ENCODE measurements at places on chromosomes 2 and 18. TPM values are rescaled to one million over a fixed set of nuclear protein-coding genes. Genes with fewer than 3 reads are reported as not detected.

DNA sequence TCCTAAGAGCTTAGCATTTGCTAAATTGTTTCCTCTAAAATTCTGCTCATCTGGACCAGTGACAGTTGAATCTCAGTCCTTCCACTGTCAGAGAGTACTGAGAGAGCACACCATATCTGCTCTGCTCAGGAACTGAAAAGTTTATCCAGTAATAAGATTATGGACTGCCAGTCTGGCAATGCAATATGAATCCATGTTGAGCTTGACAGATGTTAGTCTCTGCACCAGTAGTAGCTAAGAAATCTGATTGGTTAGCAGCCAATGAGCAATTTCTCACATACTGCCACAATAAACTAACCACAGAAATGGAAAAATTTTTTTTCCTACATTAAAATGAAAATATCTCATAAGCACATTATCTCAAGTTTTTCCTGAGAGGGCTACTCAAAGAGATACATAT lies 2.3 kb downstream of the PRKD3 start:
- no peak for DNase-seq

DNA sequence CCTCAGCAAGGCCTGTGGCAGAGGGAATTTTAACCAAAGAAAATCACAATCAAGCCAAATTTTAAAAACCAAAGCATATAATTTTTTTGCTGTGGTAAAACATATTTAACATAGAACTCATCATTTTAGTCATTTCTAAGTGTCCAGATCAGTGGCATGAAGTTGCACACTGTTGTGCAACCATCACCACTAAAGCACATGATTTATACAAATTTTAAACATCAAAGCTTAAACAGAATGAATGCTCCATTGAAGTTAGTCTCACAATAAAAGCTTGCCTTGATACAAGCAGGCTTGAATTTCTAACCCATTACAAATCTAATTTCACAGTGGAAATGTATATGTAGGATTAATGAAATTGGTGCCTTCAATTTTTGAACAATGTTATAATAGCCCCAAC lies 31.2 kb downstream of the FTCDNL1 start:
- no peak for DNase-seq

DNA sequence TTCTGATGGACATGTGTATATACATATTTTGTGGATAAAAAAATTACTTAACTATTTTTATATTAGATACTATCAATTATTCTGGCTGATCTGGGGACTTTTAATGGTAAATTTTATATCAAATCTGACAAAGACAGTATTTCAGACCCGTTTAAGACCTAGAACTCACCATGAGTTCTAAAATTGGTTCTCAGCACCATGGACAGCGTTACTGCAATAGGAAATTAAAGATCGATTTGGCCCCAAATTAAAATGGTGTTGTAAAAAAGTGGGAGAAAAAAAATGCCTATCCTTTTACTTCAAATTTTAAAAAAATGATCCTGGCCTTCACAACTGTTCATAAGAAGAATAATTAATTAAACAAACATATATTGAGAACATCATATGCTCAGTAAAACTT lies 919 bp upstream of the SCN2A start:
- DNase-seq, result no peak

GRCh38 chr2:222290736-222291484 lies 7.9 kb downstream of the PAX3 start:
- DNase-seq, result no peak

GRCh38 chr18:46247942-46248341 lies 143.8 kb downstream of the HAUS1 start:
- DNase-seq, result no peak

DNA sequence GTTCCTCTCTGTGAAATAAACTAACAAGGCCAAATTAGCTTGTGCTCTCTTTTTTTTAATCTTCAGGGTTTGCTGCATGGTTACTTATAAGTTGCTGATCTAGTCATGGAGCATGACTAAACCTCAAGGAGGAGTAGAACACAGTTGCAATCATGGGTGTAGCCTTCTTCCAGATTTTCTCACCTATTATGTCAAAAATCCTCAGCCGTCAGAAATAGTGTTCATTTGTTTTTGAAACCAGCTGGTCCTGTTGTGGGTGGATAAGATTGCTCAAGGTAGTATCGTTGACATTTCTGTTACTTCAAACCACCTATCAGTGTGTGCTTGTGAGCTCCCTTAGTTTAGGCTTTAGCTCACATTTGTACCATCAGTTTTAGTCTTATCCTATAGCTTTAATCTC lies 11.2 kb downstream of the RELCH start:
- no peak for DNase-seq

DNA sequence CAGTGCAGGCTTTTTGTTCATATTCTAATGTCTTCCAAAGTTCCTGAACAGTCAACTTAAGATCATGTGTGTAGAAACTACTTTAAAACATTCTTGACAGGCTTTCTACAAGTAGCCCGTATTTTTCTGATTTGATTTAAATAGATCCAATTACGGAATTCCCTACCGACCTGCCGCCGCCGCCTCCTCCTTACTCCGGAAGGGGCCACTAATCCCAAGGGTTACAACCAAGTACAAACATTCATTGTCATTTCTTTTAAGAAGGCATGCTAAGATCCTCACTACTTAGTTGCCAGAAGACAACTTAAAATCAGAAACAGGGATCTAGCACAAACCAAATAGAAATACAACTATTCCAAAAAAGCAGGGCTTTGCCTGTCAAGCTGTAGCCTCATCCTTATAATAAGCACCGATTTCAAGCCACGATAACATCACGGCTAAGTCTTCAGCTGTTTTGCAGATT lies 784 bp downstream of the WDR33 start:
- no peak for DNase-seq

DNA sequence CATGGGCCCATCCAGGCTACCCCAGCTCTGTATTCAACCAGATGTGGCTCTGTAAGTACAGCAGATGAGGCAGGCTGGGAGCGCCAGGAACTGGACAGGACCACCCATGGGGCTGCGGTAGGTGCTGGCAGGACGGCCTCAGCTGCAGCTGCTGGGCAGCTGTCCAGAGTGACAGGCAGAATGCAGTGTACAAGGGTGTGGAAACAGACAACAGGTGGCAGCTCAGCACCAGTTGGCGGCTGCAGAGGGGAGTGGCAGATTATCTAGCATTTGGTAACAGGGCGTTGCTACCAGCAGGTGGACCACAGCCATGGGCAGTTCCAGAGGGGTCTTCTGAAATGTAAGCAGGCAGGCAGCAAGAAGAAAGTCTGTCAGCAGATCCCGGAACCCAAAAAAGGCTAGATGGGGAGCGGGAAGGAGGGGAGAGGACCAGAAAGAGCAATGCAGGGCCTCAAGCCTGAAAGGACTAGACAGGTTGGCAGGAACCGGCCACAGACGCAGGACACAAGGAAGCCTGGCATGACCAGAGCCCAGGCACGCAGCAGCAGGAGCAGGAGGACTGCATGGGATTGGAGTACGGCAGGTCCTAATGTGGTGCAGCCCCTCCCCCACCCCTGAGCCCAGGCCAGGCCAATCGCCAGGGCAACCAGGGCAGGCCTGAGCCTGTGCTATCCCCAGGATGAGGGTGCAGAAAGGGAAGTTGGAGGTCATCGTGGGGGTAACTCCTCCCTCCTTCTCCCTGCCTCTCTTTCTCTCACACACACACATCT lies 24.7 kb downstream of the PKDCC start:
- no peak for DNase-seq

- peak; percentile 5 for DNase-seq
These were observed 800.1 kb downstream of the SATB2 start for GRCh38 chr2:198657512-198658121.

- no peak for DNase-seq
These were observed 52.2 kb downstream of the FAM178B start for GRCh38 chr2:96934182-96934495.

DNA sequence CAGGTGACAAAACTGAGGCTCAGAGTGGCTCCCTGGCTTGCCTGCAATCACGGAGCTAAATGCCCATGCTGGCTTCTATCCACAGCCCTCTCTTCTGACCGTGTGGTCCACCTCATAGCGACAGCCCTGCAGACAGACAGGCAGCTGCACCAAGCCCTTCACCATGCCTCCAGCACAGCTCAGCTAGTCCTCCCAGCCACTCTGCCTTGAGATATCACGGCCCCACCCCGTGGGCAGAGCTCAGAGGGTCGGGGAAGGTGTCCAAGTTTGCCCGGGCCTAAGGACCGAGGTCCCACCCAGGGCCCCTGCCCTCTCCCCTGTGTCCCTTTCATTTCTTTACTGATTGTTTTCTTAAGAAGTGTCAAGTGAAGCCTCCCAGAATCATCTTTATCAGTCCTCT lies 128.2 kb upstream of the GLI2 start:
- no peak for DNase-seq

The TFPI gene
- total RNA-seq, result 129 TPM

The AGXT gene
- total RNA-seq, result 0.36 TPM

DNA sequence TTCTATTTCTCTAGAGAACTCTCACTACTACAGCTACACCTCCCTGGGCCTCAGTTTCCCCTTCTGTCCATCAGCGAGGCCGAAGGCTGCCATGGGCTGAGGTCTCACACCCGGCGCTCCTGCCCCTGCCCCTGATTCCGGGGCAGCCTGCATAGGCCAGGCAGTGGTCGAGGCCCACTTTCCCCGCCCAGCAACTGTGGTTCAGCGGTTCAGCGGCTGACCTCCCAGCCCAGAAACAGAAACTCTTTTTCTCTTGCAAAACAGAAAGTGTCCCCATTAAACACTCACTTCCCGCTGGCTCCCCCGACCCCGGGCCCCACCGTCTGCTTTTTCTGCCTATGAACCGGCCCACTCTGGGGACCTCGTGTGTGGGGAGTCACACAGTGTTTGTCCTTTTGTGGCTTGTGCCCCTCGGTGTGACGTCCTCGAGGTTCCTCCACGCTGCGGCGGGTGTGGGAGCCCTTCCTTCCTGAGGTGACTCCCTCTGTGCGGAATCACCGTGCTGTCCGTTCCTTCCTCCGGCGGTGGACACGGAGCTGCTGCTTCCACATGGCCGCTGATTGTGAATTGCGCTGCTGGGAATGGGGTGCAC lies 16.0 kb downstream of the PDCD1 start:
- DNase-seq, result no peak

GRCh38 chr2:152176113-152176714 lies 651 bp upstream of the STAM2 start:
- no peak for DNase-seq

DNA sequence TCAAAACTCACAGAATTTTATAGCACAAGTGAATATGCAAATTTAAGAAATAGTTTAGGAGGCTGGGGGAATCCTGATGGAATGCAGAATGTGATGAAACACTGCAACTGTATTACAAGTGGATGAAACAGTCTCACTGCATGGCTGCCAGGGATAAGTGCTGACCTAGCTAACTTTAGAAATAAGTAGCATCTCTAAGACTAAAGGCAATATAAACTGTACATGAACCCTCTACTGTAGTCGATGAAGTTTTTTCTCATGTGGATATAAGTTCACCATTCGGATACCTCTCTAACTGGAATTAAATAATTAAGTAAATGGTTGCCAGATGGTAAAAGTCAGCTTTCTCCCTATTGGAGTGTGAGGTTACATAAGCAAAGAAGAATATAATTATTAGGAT lies 777.8 kb upstream of the RAB6C start:
- DNase-seq, result no peak

- no peak for DNase-seq
These were observed 84.3 kb upstream of the FZD7 start for GRCh38 chr2:201949181-201949926.

GRCh38 chr2:10716581-10716980 lies 4.8 kb upstream of the ATP6V1C2 start:
- DNase-seq, result no peak

- DNase-seq, result no peak
These were observed 5.4 kb upstream of the ZAP70 start for GRCh38 chr2:97708048-97708380.

The ATP6V1B1 gene
- total RNA-seq, result 0.18 TPM

DNA sequence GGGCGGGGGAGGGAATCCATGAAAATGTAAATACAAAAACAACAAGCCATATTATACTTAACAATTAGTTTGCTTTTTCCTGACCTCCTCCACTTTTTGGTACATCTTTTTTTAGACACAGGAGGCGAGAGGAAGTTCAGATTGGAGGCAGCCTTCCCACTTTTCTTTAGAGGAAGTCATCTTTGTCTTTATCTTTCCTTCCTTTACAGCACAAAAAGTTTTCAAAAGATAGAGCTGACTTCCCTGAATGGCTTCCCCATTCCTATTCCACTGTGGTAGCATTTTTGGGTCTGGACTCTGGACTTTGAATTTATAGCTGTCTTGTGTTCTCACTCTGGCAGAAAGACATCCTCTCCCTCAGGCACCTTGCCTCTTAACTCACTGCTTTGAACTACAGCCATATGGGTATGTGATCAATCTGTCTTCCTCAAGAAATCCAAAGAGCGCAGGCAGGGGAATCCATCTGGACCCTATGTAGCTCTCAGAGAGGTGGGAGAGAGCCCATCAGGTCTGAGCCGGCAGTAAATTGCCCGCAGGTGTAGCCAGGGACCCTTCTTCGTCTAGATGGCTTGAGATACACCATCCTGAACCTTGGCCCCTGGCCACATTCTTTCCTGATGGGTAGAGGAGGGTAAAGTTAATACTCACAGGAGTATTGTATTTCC lies 101.9 kb downstream of the AQP4 start:
- DNase-seq, result no peak

DNA sequence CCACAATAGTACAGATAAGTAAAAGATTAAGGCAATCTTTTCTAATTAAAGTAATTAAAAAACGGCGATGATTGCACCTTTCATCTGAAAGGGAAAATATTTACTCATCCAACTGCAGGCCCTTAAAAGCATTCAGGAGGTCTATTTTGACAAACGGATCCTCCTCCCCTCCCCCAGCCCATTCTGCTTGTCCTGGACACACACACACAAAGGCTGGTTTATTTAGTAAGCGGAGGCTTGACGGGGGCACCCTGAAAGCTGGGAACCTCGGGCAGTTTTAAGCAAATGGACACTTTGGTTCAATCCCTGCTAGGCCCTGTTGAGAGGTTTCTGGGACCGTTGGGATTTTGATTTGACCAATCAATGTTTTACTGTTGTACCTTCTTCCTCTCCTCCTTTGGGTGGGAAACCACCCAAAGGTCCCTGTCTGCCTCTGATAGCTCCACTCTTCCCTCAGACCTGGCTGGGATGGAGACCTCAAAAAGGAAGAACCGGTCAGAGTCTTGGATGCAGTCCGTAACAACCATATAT lies 135.8 kb upstream of the HAAO start:
- DNase-seq, result no peak

The VSNL1 gene
- not detected for total RNA-seq

DNA sequence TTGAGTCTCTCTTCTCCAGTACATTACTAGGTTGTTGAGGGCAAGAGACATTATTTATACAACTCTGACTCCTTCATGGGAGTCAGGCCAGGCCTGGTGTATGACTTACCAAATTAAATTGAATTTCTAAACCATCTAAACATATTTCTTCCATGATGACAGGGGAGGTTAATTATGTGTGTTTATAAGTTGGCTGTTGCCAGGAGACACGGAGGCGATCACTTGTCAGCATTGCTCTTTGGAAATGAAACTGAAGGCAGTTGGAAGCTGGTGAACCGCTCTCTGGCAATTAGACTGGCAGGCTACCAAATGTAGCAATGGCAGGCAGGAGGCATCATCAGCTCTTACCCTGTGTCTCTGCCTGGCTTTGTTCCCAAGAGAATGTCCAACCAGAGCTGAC lies 241.4 kb downstream of the KCNS3 start:
- DNase-seq, result no peak

Measured in Panc1 (cell line).